ENCODE measurements at places on chromosomes 11 and 22. TPM values are rescaled to one million over a fixed set of nuclear protein-coding genes. Genes with fewer than 3 reads are reported as not detected.

LMF2 gene
- 93.2 TPM for total RNA-seq

KRTAP5-11 gene
- total RNA-seq: not detected

TRIM48 gene
- total RNA-seq: not detected

GRCh38 chr11:124113890-124114289, 1.4 kb upstream of the VWA5A start:
- H3K27me3 ChIP-seq: no peaks in the 10 kb centered on the region
- peaks cover 17% of the 10 kb centered on the region for H3K4me1 ChIP-seq
- no peak for DNase-seq
- H3K27ac ChIP-seq: no peak overlapping the region

DNA sequence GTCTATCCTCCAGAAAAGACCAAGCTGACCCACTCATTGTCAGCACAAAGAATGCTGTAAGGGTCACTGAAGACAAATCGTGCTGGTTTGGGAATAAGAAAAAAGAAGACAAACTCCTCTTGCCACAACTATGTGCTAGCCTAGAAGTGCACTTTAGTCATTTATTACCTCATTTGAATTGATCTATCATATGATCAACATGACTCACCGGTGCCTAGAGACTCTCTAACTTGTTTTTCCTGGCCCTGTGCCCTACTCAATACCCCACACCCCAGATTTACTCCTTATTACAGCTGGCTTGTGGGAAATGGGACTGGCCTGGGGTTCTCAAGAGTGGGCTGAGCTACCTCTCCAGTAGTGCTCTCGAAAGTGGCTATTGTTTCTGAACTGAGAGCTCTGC, 35.9 kb upstream of the HORMAD2 start:
- no peaks in the 10 kb centered on the region for H3K27me3 ChIP-seq
- no peak overlapping the region for H3K4me3 ChIP-seq
- peak overlapping the region; percentile 74 for H3K27ac ChIP-seq
- peak; percentile 99 for DNase-seq
- H3K36me3 ChIP-seq: no peaks in the 10 kb centered on the region
- H3K4me1 ChIP-seq: peaks cover 15% of the 10 kb centered on the region

GRCh38 chr11:72721689-72722049, 30.5 kb downstream of the ARAP1 start:
- H3K4me3 ChIP-seq: peak overlapping the region; percentile 58
- peak; percentile 10 for DNase-seq
- H3K27me3 ChIP-seq: no peaks in the 10 kb centered on the region
- H3K36me3 ChIP-seq: peaks cover 2% of the 10 kb centered on the region

IGSF22 gene
- total RNA-seq: 0.05 TPM

- DNase-seq: no peak
- peaks cover 11% of the 10 kb centered on the region for H3K4me1 ChIP-seq
- H3K27me3 ChIP-seq: peaks cover 6% of the 10 kb centered on the region
- H3K36me3 ChIP-seq: no peaks in the 10 kb centered on the region
- H3K27ac ChIP-seq: no peak overlapping the region
Observed at GRCh38 chr11:120185706-120186455, 25.0 kb upstream of the OAF start.

GRCh38 chr11:35288817-35289541, 130.4 kb downstream of the SLC1A2 start:
- H3K27ac ChIP-seq: peak overlapping the region; percentile 80
- H3K36me3 ChIP-seq: no peaks in the 10 kb centered on the region
- peak overlapping the region; percentile 17 for H3K4me3 ChIP-seq
- H3K4me1 ChIP-seq: peaks cover 20% of the 10 kb centered on the region

HIC2 gene
- total RNA-seq: 20.2 TPM

- H3K4me3 ChIP-seq: no peak overlapping the region
- H3K27me3 ChIP-seq: no peaks in the 10 kb centered on the region
- H3K4me1 ChIP-seq: peaks cover 40% of the 10 kb centered on the region
- H3K36me3 ChIP-seq: peaks cover 29% of the 10 kb centered on the region
- no peak overlapping the region for H3K27ac ChIP-seq
Observed at GRCh38 chr11:35158701-35159510, 19.9 kb downstream of the CD44 start.

DNA sequence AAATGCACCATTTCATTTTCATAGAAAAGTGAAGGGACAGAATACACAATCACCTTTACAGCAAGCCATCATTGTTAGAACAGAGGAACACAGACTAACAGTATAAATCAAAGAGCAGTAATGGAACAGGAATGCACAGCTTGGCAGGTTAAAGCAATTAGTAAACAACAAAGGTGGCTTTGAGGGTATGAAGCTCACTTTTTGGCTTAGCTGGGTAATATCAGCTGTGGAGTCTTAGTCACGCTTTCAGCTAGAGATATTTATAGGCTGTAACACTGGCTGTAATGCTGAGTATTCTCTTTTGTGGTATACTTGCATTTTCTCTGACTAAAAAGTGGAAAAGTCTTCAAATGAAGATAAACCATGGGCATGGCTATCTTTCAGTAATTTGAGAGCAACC, 1780.5 kb downstream of the LRRC4C start:
- H3K36me3 ChIP-seq: no peaks in the 10 kb centered on the region
- no peak overlapping the region for H3K27ac ChIP-seq
- H3K4me3 ChIP-seq: no peak overlapping the region
- H3K27me3 ChIP-seq: no peaks in the 10 kb centered on the region

PRG3 gene
- total RNA-seq: not detected

- no peak overlapping the region for H3K27ac ChIP-seq
- H3K27me3 ChIP-seq: no peaks in the 10 kb centered on the region
- DNase-seq: no peak
- H3K36me3 ChIP-seq: no peaks in the 10 kb centered on the region
- H3K4me3 ChIP-seq: no peak overlapping the region
Observed at GRCh38 chr22:47929646-47930185, 1167.3 kb downstream of the TBC1D22A start.

DNA sequence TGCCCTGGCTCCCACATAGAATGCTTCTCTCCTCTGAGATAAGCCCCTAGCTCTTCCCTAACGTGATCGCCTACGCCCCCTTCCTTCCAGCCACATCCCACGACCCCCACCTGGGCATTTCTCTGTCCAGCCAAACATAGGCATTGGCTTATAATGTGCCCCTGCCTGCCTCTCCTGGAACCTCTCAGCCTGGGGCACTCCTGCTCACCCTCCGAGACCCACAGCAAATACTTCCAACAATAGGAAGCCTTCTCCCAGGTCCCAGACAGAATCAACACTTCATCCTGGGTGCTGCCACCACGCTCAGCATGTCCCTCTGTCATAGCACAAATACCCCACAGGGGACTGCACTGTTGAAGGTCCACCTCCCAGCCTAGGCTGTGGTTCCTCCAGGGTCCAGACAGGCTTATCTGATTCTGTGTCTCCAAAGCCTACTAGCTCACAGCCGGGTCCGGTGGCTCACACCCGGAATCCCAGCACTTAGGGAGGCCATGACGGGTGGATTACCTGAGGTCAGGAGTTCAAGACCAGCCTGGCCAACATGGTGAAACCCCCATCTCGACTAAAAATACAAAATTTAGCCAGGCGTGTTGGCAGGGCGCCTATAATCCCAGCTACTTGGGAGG, 24.2 kb upstream of the TMPRSS4 start:
- no peak for DNase-seq
- H3K27ac ChIP-seq: no peak overlapping the region
- no peaks in the 10 kb centered on the region for H3K36me3 ChIP-seq
- H3K4me3 ChIP-seq: no peak overlapping the region
- H3K27me3 ChIP-seq: peaks cover 3% of the 10 kb centered on the region

DNA sequence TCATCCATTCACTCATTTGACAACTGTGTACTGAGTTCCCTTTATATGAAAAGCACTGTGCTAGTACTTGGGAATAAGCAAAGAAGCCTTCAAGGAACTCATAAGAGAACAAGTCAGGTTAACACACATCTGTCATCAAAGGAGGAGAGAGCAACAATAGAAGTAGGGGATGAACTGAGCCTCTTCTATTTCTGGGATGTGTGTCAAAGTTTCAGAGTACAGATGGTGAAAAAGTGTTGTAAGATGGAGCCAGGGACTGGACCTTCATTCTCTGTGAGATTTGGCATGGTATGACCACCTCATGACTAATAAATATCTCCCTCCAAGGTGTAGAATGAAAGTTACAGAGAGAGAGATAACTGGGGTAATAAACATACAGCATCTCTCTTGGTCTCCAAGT, 349.8 kb upstream of the PLET1 start:
- peaks cover 32% of the 10 kb centered on the region for H3K4me1 ChIP-seq
- no peak for DNase-seq
- no peak overlapping the region for H3K4me3 ChIP-seq
- H3K27me3 ChIP-seq: no peaks in the 10 kb centered on the region
- H3K36me3 ChIP-seq: no peaks in the 10 kb centered on the region

DNA sequence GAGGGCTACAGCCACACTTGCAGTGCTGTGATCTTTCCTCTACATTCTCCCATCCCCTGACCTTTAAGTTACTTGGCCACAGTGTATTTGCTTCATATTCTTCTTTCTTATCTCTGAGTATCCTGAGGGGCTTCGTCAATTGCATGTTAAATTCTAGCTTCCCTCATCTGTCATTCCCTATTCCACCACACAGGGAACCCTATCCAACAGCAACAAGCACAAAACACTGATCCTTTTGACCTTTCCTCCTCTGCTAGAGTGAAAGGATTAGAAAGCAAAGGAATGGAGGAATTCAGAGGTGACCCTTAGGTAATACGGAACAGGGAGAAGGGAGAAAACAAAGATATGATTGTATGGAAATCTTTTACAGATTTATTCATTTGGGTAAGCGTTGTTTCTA, 1061.7 kb upstream of the TENM4 start:
- H3K4me1 ChIP-seq: no peaks in the 10 kb centered on the region
- no peaks in the 10 kb centered on the region for H3K36me3 ChIP-seq
- no peak overlapping the region for H3K4me3 ChIP-seq
- no peak for DNase-seq
- no peak overlapping the region for H3K27ac ChIP-seq

- no peaks in the 10 kb centered on the region for H3K27me3 ChIP-seq
- H3K4me3 ChIP-seq: no peak overlapping the region
- H3K4me1 ChIP-seq: peaks cover 3% of the 10 kb centered on the region
Observed at GRCh38 chr11:122287401-122287800, 171.4 kb upstream of the BLID start.

GRCh38 chr22:42073621-42074041, 417 bp upstream of the PHETA2 start:
- H3K27me3 ChIP-seq: no peaks in the 10 kb centered on the region
- no peak overlapping the region for H3K4me3 ChIP-seq
- peaks cover 22% of the 10 kb centered on the region for H3K4me1 ChIP-seq

GRCh38 chr11:115123641-115124040, 380.6 kb downstream of the CADM1 start:
- H3K27ac ChIP-seq: no peak overlapping the region
- H3K36me3 ChIP-seq: no peaks in the 10 kb centered on the region
- no peak for DNase-seq
- H3K27me3 ChIP-seq: no peaks in the 10 kb centered on the region

DNA sequence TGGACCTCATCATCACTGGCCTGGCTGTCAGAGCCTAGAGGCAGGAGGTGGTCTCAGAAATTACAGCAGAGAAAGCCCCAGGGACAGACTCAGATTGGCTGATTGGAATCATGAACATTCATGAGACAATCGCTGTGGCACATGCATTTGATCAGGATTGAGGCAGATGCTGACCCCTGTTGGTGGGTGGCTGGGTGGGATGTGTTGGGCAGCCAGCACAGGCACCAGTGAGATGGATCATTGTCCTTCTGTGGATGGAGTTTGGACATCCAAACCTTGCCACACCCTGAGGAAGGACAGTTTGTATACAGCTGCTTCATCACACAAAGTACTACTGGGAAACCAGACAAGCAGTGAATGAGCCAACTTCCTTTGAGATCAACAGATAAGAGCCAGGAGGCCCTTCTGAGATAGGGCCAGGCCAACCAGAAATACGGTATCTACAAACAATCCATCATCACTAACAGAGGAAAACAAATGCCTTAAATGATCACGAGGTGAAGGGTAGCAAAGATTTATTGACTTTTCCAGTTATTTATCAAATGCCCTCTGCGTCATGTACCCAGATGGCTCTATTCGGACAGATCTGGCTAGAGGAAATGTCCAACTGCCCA, 17.3 kb downstream of the COMMD9 start:
- DNase-seq: no peak
- no peaks in the 10 kb centered on the region for H3K27me3 ChIP-seq
- H3K4me3 ChIP-seq: no peak overlapping the region
- H3K36me3 ChIP-seq: peaks cover 12% of the 10 kb centered on the region

DNA sequence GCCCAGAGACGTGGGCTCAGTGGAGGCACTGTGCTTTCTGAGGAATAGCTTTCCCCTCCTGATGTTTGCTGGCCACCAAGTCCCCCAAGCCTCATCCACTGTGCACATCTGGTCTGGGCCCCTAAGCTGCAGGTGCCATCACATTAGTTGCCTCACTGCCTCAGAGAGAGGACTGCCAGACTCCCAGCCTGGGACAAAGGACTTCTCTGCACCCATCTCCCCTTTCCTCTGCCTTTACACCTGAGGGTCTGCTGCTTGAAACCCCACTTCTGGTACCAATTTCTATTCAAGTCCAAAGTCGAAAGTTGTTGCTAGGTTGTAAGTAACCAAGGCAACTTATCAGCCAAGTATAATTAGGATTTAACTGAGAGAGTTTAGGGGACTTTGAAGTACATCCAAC, 3.7 kb upstream of the LZTR1 start:
- H3K4me1 ChIP-seq: peaks cover 12% of the 10 kb centered on the region
- no peaks in the 10 kb centered on the region for H3K36me3 ChIP-seq
- no peaks in the 10 kb centered on the region for H3K27me3 ChIP-seq
- no peak for DNase-seq
- no peak overlapping the region for H3K27ac ChIP-seq

ZNF214 gene
- total RNA-seq: 0.93 TPM

ISX gene
- not detected for total RNA-seq

- peaks cover 16% of the 10 kb centered on the region for H3K4me1 ChIP-seq
- H3K4me3 ChIP-seq: no peak overlapping the region
- no peak for DNase-seq
Observed at GRCh38 chr11:75500742-75501141, 25.0 kb downstream of the GDPD5 start.

DNA sequence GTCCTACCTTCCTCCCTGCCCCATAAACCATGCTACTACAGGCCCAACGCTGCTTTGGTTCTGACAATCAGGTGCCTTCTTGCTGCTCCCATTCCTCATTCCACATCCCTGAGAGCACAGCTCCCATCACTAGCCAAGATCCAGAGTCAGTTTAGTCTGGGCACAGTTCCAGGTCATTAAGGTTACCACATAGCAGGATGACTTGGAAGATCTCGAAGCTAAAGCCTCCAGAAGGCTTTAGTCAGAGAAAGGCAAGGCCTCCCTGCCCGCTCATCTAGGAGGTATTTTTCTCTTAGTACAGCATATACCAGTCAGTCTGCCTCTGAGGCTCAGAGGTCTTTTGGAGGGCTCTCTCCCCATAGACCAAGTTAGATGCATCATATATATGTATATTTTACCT, 30.3 kb downstream of the TRIM66 start:
- peak; percentile 94 for DNase-seq
- no peaks in the 10 kb centered on the region for H3K27me3 ChIP-seq
- H3K4me3 ChIP-seq: no peak overlapping the region

- no peak overlapping the region for H3K27ac ChIP-seq
- no peak overlapping the region for H3K4me3 ChIP-seq
- no peaks in the 10 kb centered on the region for H3K4me1 ChIP-seq
- no peaks in the 10 kb centered on the region for H3K36me3 ChIP-seq
- no peak for DNase-seq
Observed at GRCh38 chr11:94528551-94528950, 15.2 kb upstream of the FUT4 start.

GSTT2B gene
- total RNA-seq: 4.9 TPM

CD82 gene
- total RNA-seq: 90.6 TPM

GRCh38 chr11:128411812-128412211, 175.5 kb downstream of the ETS1 start:
- H3K27ac ChIP-seq: no peak overlapping the region
- no peaks in the 10 kb centered on the region for H3K36me3 ChIP-seq
- DNase-seq: no peak
- H3K27me3 ChIP-seq: no peaks in the 10 kb centered on the region

GRCh38 chr11:125287491-125288210, 123.1 kb downstream of the PKNOX2 start:
- H3K4me1 ChIP-seq: peaks cover 19% of the 10 kb centered on the region
- DNase-seq: peak; percentile 60
- H3K27me3 ChIP-seq: no peaks in the 10 kb centered on the region
- no peaks in the 10 kb centered on the region for H3K36me3 ChIP-seq
- no peak overlapping the region for H3K4me3 ChIP-seq
- no peak overlapping the region for H3K27ac ChIP-seq

Measured in astrocyte (in vitro differentiated cells and primary cell).